ENCODE measurements at places on chromosomes 1 and 21.

- no peak for DNase-seq
Measured at GRCh38 chr1:66876664-66877063, 48.0 kb downstream of the DNAI4 start.

GRCh38 chr1:53454019-53454418 lies 5.2 kb upstream of the DMRTB1 start:
- no peak for DNase-seq

DNA sequence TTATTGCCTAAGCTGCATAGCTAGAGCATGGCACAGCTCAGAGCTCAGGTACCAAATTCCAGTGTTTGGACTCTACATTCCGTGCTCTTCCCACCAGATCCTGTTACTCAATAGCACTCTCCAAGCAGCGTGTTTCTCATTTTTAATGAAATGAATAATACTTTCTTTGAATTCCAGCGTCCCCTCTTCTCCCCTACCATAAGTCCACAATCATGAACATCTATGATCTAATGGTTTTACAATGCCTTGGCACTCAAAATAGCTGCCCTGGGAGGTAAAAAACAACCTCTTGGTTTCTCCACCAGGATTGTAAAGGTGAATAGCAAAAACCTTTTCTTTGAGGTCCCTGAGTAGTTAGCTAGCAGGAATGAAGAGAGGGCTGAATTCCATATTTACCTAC lies 480.0 kb upstream of the PKN2 start:
- no peak for DNase-seq

GRCh38 chr1:116934586-116935207 lies 25.0 kb downstream of the PTGFRN start:
- DNase-seq = no peak

DNA sequence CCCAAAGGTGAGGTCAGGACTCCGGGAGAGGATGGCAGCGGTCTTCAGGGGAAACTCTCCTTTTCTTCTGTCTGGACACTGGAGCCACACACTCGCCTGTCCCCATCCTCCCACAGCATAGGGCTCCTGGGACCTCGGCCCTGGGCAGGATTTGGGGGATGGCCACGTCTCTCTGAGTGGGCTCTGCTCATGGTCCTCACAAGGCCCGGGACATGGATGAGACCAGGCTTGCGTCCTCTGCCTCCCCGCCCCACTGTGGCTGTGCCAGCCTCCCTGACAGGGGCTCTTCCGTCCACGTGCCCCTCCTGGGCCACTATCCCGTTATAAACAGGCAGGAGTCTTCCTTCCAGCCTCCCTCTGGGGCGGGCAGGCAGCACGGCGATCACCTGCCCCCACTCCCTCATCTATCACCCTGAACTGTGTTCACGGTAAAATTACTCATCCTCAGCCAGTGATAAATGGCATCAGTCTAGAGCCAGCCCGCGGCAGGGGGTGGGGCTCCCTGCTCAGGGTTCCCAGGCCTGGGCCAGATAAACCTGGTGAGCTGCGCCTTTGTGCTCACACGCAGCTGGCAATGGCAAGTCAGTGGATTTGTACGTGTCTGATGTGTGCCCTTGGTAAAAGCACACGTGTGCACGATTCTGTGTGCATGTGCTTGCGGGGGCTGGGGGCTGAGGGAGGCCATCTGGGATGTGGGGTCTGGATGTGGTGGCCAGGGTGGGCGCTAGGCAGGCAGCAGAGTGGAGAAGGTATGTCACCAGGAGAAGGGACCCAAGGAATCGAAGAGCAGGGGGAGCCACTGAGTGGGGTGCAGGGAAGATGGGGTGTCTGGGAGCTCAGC lies 12.6 kb upstream of the SAMD11 start:
- peak; percentile 19 for DNase-seq

DNA sequence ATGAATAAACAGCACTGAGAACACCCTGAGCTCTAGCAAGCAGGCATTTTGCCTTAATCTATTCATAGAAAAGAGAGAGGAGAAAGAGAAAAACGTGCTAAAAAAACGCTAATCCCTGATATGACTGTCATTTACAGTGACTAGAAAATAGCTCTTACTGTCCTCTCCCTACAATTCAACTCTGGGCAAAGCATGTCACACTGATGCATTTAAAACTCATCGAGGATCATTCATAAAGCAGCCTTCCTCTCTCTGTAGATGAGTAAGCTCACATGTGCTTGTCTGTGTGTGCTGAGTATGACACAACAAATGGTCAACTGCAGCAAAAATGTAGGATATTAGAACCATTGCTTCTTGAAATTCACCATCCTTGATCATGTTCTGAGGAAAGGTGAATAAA lies 109.0 kb downstream of the SGIP1 start:
- DNase-seq = no peak

- peak; percentile 40 for DNase-seq
Measured at GRCh38 chr1:85109475-85109874, 61.2 kb upstream of the MCOLN3 start.

DNA sequence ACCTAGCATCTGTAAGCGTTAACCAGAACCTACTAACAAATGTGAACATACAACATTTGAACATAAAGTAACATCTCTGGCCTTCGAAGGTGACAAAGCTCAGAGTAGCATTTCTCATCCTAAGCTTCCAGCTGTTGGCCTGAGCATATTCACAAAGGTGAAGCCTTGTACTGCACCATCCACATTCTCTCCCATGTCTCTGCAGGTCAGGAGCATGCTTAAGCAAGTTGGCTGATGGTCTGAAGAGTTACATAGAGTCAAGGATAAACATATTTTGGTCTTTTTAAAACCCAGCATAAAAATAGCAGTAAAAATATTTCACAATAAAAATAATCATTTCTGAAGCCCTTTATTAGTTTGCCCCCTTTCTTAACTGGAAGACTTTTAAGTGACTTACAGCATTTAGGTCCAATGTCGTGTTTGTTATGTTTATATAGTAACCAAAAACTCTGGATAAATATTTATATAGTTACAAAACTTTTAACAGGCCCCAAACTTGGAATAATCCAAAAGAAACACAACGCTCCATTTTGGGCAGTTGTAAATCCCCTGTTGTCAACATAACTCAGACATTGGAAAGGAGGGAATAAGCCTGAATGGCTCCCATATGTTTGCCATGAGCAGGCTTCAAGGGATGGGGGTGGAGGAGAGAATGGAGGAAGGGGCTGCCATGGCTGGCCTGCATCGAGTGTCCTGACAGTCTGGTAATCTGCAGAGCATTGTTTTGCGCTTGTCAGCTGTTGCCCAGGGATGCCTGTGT lies 42.8 kb upstream of the ENAH start:
- DNase-seq = no peak
